ENCODE measurements at places on chromosomes 13 and 19.

GRCh38 chr13:94256721-94257120 is 222.8 kb downstream of the DCT start:
- DNase-seq, result no peak

DNA sequence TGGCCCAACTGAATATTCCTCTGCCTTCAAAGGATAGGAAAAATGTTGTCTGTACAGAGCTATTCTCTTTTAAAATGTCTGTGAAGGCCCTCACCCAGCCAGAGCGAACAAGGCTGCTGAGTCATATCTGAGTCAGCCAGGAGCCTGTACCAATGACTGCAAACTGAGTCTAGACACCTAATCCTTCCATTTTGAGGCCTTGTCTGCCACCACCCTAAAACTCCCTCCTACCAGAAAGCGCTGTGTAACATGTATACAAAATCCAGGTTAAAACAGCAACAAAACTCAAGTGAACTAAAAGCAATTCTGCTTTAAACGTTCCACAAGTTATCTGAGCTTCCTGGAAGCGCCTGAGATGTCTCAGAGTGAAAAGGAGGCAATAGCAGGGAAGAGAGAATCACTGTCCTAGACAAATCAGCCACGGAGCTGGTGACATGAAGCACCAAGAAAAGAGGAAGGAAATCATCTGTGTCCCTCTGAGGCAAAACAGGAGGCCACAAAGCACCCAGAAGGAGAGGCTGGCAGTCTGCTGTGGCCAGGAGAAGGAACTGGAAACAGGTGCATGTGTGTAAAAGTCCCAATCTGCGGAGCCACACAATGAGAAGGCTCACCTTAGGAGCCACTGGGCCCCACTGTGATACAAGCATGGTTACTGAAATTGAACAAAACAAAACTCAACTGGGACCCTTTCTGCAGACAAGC is 10.2 kb downstream of the DHRS12 start:
- no peak for DNase-seq

- no peak for DNase-seq
These were observed 15.5 kb downstream of the SETDB2 start for GRCh38 chr13:49459580-49459979.

- DNase-seq, result no peak
These were observed 108.2 kb upstream of the RNF113B start for GRCh38 chr13:98285317-98285716.

GRCh38 chr19:13684021-13684420 is 80.3 kb upstream of the MRI1 start:
- DNase-seq, result no peak

- DNase-seq, result no peak
These were observed 15.3 kb upstream of the COLGALT1 start for GRCh38 chr19:17540174-17540573.

DNA sequence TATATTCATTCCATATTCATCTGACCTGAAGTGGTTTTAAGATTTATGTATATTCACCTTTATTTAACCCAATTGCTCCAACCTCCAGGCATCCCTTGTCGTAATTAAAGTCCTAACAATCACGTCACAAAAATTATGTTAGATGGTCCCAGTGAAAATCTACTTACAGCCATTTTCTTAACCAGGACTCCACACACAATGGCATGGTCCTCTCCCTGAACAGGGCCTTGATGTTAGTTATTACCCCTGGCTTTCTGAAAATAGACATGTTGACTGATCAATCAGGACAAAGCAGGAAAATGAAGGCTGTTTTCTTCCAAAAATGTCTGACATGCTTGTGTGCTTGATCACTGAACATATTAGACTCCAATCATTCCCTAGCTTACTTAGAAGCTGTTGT is 542.7 kb upstream of the SLITRK5 start:
- DNase-seq, result no peak

DNA sequence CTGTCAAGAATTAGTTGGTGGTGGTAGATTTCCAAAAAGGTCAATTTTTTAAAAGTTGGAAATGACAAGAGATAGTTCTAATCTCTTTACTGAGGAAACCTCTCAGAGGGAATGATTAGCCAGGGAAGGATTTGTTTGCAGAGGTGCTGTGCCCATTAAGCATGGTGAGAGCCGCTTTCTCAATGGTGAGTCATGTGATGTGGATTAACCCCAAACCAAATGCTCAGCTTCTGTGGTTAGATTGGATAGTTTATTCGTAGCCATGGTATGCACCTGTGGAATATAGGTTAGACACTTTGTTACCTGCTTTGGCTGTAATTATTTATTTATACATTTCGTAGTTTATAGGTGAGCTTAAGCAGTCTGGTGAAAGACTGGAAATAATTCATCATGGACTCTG is 7.1 kb downstream of the HNRNPM start:
- DNase-seq, result no peak

- no peak for DNase-seq
These were observed 7.2 kb downstream of the RAB20 start for GRCh38 chr13:110554227-110554836.

GRCh38 chr13:21123956-21124355 is 52.4 kb downstream of the SKA3 start:
- DNase-seq, result no peak

GRCh38 chr13:94311893-94312292 is 167.6 kb downstream of the DCT start:
- DNase-seq, result no peak

- DNase-seq, result peak; percentile 53
These were observed 12.2 kb downstream of the CIC start for GRCh38 chr19:42281146-42281826.
